CD8-positive, alpha-beta memory T cell (primary cell): ENCODE measurements at places on chromosomes 7 and 10. TPM values are rescaled to one million over a fixed set of nuclear protein-coding genes. Genes with fewer than 3 reads are reported as not detected.

The OPALIN gene
- total RNA-seq = not detected

The EPHB6 gene
- 6.0 TPM for total RNA-seq

The GARIN1A gene
- 0.61 TPM for total RNA-seq

The PAX4 gene
- total RNA-seq = not detected

The TEX36 gene
- not detected for total RNA-seq

GRCh38 chr10:58701405-58702135, 188.9 kb downstream of the BICC1 start:
- DNase-seq = no peak

DNA sequence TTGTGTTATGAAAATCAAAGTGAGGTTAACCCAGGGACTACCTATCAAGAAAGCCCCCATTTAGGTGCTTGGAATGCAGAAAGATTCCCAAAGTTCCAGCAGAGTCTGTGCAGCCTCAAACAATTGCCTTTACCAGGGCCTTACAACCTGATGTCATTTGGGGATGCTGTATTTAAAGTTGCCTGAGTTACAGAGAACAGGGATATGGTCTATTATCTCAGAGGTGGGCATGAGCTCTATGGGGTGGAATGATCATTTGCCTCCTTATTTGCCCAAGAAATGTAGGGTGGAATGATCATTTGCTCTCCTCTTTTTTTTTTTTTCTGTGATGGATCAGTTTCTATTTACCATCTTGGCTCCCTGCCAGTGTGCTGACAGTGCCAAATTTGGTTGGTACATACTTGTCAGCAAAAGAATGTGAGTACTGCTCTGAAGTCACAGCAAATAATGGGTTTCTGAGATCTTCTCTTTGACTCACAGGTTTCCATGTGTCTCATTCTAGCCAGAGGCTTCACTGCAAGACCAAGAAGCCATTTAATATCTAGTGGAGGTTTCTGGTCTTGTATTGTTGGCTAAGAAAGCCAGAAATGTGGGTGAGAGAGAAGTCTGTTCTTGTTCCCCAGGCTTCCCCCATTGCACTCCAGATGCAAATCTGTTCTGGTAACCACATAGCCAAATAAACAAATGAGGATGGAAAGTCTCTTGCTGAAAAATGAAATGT, 45.5 kb upstream of the ZNRF2 start:
- no peak for DNase-seq

- DNase-seq = no peak
Observed at GRCh38 chr7:69935107-69935506, 336.8 kb downstream of the AUTS2 start.

GRCh38 chr10:124994573-124995473, 52.9 kb downstream of the ZRANB1 start:
- DNase-seq = no peak

DNA sequence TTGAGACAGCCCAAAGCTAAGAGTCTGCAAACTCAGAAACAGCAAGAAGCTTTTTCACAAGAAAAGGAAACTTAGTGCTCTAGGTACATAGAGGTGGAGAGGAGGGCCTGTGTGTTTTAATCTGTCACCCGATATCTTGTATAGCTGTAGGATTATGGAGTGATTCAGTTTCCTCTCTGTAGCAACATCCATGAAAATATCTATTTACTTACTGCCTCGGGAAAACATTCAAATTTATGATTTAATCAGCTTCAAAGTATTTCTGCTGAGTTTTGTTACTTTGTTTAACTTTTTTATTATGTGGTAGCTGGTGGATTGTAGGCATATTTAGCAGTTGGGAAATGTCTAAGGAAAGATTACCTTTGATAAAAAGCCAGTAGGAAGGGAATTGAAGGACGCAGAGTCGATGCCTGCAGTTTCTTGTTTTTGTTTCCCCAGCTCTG, 292.0 kb downstream of the CCDC3 start:
- no peak for DNase-seq

GRCh38 chr10:108055506-108055905, 891.0 kb upstream of the SORCS1 start:
- DNase-seq = no peak

- DNase-seq = no peak
Observed at GRCh38 chr7:71801976-71802375, 610.2 kb downstream of the CALN1 start.

GRCh38 chr10:30662814-30663213, 33.3 kb upstream of the LYZL2 start:
- DNase-seq = no peak
